Neural crest cell (in vitro differentiated cells): ENCODE measurements at places on chromosomes 13 and 19. TPM values are rescaled to one million over a fixed set of nuclear protein-coding genes. Genes with fewer than 3 reads are reported as not detected.

GRCh38 chr19:10036601-10037071 lies 23.4 kb downstream of the RDH8 start:
- DNase-seq, result no peak
- H3K27me3 ChIP-seq, result peaks cover 75% of the 10 kb centered on the region
- no peak overlapping the region for H3K4me3 ChIP-seq
- no peaks in the 10 kb centered on the region for H3K4me1 ChIP-seq
- H3K27ac ChIP-seq, result no peak overlapping the region

- no peak overlapping the region for H3K4me3 ChIP-seq
- H3K27ac ChIP-seq, result no peak overlapping the region
- peaks cover 30% of the 10 kb centered on the region for H3K4me1 ChIP-seq
- H3K27me3 ChIP-seq, result no peaks in the 10 kb centered on the region
- H3K36me3 ChIP-seq, result peaks cover 6% of the 10 kb centered on the region
These were observed 142.3 kb downstream of the KLF12 start for GRCh38 chr13:73991884-73992283.

The GIPR gene
- 0.96 and 1.0 TPM in 2 replicates for total RNA-seq

The DACT3 gene
- 6.5 and 7.4 TPM in 2 replicates for total RNA-seq

The SHANK1 gene
- total RNA-seq, result 6.7 and 6.8 TPM in 2 replicates

The SMIM44 gene
- not detected in 2 replicates for total RNA-seq
